ENCODE measurements at places on chromosomes 1 and 21.

GRCh38 chr1:225654277-225654597 is 1.3 kb upstream of the ENAH start:
- DNase-seq: no peak

DNA sequence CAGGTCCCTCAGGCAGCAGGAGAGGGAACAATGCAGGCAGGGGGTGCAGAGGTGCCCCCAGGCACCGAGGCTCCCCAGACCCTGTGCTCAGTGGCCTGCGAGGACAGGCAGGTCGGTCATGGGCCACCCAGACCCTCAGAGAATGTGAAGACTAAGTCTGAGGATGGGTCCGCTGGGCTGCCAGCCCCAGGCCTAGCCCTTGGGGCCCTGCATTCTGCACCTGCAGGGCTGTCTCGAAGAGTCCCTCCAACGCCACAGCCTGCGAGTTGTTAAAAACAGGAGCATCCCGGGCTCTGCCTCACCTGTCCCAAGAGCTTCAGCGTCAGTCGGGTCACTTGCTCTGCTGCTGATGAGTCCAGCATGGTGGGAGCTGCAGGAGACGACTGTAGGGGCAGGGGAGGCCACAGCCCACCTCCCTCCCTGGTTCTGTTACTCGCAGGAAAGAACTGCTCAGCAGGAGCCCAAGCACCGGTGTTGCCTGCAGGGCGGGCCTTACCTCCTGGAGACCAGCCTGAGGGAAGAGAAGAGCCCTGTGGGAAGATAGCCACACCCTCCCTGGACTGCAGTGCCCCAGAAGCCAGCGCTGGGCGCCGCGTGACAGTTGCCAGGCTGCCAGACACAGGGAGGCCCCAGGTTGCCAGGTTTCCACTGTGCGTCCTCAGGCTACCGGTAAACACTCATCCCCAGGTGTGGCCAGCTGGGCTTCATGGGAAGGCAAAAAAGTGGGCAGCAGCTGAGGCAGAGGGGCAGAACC is 5.8 kb downstream of the C21orf58 start:
- no peak for DNase-seq

DNA sequence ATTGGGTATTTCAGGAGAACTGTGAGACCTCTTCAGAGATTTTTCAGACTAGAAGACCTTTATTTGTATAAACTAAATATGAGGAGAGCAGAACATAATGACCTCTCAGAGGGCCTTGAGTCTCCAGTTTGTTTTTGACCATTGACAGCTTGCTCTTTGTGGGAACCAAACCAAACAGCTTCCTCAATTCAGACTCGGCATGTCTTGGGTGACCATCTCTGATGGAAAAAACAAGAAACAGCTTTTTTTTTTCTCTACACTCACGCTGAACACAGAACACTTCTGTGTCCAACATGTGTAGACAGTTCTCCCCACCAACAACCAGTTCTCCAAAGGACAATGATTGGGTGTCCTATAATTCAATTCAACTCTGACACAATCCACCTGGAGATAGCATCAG is 11.5 kb downstream of the ATP1A4 start:
- DNase-seq: no peak

DNA sequence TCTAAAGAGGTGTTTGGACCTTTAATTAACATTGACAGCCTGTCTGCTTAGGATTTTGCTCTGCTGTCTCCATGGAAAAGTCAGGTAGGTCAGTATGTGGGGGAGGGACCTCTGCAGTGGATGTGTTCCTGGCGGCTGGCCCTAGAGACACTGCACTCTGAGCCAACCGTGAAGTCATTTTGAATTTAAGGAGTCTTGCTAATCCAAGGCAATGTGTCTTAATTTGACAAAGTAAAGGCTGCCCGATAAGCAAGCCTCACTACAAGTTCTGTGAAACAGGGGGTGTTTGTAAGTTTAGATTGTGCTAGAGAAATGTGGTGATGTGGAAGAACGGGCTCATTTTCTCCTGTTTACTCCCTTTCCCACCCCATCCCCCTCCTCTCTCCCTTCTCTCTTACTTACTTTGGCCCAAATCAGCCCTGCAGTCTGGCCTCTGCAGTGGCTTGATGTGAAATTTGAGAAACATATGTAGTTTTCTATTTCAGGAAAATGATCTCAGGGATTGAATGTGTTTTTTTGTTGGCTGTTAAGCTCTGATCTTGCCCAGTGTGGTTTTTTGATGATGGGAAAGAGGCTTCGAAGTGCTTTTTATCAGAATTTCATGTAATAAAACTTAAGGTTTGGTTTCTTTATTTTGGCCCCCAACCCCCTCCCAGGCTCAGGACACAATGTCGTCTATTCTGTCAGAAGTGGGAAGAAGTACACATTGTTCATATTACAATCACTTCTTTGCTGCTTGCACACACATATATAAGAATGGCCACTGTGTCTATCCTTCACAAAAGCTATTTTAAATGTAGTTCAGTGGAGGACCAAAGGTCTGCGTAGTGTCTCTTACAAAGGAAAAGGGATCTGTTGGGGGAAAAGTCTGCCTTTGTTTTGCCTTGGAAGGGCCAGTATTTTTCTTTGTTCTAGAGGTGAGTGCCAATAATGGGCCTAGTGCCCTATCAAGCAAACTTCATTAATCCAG is 96.6 kb downstream of the FGGY start:
- no peak for DNase-seq

DNA sequence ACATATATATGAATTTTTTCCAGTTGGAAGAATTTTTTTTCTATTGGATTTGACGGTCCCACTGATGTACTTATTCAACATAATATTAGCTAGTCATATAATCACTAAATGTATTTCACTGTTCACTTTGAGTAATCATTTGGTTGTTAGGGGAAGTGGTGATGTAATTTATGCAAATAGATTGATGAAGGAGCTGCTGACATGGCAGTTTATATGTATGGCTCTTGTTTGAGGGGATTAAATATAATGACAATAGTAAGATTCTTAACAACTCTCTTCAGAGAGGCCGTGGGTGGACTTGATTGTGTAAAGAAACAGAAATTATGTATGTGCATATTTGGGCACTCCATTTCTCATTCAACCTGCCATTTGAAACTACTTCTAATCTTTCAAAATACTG is 653.6 kb upstream of the ADGRL4 start:
- DNase-seq: no peak
